ENCODE measurements at places on chromosomes 7 and 10.

DNA sequence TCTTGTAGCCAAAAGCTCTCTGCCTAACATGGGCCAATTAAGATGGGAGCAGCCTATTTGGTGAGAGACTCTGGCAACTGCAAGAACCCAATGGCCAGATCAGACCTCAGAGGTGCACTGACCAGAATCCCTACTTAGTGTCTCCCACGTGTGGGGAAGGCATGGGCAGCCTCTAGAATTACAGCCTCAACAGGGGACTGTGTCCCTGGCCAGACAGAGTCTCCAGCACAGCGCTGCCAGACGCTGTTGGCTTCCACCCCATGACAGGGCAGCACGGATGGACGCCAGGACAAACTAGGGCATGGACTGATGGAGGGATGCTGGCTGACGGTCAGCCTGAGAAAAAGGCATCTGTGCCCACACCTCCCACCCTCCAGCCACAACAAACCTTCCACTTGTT lies 729.3 kb upstream of the AUTS2 start:
- DNase-seq, result no peak

GRCh38 chr7:44469461-44470134 lies 20.9 kb downstream of the NUDCD3 start:
- no peak for DNase-seq

- DNase-seq, result peak; percentile 30
Observed at GRCh38 chr10:33134011-33134751, 176.2 kb upstream of the ITGB1 start.

- DNase-seq, result no peak
Observed at GRCh38 chr10:12221323-12222298, 25.6 kb downstream of the CDC123 start.

DNA sequence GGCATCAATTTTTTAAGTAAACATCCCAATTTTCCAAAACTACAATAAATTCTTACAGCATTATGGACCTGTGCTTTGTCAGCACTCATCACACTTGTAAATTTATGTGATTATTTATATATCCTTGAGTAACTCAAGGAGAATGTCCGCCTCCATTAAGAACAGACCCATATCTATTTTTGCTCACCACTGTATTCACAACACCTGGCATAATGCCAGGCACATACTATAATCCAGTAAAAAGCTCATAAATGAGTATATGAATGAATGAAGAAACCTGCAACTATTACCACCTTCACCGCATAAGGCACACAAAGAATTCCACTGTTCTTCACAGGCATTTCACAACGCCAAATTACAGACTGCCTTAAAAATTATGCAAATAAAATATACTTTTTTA lies 46.9 kb downstream of the MINDY3 start:
- no peak for DNase-seq

DNA sequence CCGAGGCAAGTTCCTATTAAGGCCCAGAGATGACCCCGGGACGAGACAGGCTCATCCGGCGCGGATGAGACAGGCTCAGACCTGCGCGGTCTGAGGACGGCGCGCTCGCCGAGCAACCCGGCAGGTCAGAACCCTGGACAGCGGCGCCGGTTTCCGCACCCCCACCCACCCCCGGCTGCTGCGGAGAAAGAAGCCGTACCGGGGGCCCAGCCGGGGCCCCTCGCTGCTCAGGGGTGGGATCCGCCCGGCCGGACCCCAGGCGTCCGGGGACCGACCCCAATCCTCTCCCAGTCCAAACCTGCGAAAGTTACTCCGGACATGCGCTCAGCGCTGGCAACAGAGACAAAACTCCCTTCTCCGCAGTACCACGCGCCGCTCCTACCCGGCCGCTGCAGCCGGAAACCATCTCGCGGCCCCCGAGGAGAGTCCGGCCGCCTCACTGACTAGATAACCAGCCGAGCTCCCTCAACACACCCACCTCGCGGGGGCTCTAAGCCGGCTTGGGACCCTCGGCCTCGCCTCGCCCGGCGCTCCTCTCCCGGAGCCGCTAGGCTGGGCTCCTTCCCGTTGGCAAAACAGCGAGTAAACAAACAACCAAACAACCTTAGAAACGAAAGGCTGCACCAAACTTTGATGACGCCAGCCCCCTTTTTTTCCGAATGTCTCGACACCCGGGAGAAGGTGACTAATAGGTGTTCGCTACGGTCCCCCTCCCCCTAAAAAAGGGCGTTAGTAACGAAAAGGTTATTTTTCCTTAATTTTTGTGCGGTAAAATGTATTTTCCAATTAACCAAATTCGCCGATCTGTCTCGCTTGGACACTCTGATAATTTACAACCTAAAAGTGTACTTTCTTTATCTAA lies 2.3 kb upstream of the DRGX start:
- DNase-seq, result peak; percentile 32

GRCh38 chr10:103820101-103821062 lies 35.0 kb downstream of the SH3PXD2A start:
- no peak for DNase-seq

DNA sequence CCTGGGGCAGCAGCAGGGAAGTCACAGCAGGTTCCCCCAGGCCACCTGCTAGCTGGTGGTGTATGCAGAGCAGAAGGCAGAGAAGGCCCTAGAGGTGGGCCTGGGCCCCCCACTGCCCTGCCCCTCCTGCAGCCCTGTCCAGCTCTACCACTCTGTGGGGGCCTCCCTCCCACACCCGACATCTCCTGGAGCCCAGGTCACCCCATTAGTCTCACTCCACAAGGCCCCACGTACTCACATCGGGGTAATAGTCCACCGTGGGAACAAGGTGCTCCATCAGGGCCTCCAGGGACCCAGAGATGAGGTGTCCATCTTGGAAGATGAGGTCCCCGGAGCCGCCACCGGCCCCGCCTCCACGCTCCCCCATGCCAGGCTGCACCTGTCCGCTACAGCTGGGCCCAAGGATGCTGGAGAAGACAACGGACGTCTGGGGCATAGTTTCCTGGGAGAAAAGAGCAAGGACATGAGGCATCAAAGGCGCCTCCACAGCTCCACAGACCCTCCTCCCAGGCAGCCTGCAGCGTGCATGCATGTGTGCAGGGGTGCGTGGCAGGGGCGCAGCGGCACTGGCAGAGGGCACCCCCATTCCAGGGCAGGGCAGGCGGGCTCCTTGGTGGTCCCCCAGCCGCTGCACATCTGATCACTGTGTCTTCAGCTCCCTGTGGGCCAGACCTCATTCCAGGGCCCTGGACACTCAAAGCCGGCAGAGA lies 61.0 kb downstream of the RASGEF1A start:
- no peak for DNase-seq

DNA sequence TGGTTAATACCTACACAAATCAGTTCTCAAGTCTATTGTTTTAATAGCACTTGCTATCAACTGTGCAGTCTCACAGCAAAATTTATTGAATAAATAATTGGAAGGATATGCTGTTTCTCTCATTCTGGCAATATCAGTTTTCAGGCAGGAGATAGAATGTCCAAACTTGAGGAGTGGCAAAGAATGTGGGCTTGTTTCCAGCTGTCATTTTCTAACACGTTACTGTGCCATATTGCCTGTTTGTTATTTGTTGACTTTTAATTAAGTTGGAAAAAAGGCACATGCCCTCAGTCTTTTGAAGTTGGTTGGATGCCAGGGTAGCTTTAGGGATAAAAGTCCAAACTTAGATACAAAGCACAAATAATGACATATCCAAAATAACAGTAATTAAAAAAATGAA lies 52.2 kb downstream of the MAGI2 start:
- DNase-seq, result no peak

DNA sequence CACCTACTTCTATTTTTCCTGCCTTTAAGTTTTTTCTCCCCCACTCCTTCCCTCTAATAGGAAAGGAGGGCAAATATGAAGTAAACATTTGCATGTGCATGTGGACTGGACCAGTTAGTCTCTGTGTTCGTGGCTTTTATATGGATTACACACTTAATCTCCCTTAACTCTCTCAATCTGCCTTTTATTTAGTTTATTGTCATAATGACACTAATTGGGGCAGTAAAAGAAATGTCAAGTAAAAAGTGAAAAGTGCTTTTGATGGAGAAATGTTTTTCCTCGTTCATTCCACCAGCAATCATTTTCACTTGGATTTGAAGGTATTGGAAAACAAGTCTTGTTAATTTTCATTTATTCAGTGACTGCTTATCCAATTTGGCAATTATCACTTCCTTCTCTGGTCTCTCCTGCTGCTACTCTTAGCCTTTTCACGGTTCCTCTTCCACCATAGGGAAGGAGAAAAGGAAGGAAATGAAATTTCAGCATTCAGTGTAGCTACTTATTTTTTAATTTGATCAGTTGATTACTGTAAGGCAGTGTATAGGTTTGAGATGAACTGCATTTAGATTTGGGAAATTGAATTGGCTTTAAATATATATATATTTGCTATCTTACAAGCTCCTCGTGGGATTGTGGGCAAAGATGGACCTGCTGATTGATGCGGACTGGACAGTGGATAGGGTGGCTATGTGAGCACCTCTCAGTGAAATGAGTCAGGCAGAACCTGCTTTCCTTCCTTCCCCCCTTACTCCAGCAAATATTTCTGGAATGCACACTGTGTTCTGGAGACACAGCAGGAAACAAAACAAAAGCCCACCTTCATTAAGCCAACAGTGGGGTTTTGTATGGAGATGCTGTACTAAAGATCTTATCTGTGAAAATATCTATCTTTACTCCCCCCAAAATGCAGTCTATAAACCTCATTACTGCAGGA lies 77.5 kb downstream of the LRRC4 start:
- DNase-seq, result no peak

- DNase-seq, result no peak
Observed at GRCh38 chr7:19410106-19410505, 264.9 kb upstream of the FERD3L start.

All from nucleus accumbens (tissue), 56 donors.